Endothelial cell of umbilical vein (primary cell): ENCODE measurements at places on chromosomes 7 and 10. TPM values are rescaled to one million over a fixed set of nuclear protein-coding genes. Genes with fewer than 3 reads are reported as not detected.

CYP3A5 gene
- not detected in 2 replicates for total RNA-seq

PLEKHS1 gene
- total RNA-seq = not detected in 2 replicates

FAM25C gene
- not detected in 2 replicates for total RNA-seq

LEP gene
- total RNA-seq = not detected in 2 replicates

GRK5 gene
- 29.1 and 29.5 TPM in 2 replicates for total RNA-seq

CYTH3 gene
- 11.1 and 11.2 TPM in 2 replicates for total RNA-seq

NME8 gene
- total RNA-seq = not detected in 2 replicates

MNX1 gene
- not detected in 2 replicates for total RNA-seq
